ENCODE measurements at places on chromosomes 2 and 18.

- no peak for DNase-seq
These were observed 3.9 kb upstream of the PRELID3A start for GRCh38 chr18:12403601-12404506.

- no peak for DNase-seq
These were observed 342.9 kb downstream of the SUCLG1 start for GRCh38 chr2:84116143-84116542.

DNA sequence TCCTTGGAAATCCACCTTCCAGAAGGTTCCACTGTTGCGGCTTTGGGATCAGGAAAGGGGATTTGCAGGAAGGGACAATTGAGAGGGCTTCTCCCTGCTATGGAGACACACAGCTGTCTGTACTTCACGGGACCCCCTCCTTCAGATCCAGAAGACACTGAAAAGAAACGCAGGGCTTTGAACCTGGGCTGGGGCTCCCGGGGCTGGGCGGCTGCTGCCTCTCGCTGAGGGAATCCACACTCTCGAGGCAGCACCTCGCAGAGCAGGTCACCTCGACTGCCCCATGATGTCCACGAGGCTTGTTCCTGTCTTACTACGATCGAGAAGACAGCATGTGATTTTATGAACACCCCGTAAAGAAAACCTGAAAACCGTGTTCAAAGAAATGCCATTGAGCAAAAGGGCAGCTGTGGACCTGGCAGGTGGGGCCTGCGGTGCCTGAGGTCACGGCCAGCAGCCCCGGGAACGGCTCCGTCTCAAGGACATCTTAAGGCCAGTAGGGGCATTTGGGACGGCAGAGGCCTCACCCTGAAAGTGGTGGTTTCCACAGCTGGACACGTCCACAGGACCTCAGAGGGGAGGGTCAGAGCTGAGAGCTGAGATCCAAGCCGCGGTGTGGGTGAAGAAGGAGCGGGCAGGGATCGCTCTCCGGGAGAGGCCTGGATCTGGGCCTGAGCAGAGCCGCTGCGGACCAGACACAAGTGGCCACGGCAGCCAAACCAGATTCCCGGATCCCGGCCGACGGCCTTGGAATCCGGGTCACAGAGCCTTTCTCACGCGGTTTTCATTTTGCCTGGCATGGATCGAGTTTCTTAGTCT is 165.7 kb downstream of the RTP5 start:
- DNase-seq: no peak

- DNase-seq: peak; percentile 87
These were observed 44.1 kb downstream of the TRAPPC12 start for GRCh38 chr2:3423492-3424170.

DNA sequence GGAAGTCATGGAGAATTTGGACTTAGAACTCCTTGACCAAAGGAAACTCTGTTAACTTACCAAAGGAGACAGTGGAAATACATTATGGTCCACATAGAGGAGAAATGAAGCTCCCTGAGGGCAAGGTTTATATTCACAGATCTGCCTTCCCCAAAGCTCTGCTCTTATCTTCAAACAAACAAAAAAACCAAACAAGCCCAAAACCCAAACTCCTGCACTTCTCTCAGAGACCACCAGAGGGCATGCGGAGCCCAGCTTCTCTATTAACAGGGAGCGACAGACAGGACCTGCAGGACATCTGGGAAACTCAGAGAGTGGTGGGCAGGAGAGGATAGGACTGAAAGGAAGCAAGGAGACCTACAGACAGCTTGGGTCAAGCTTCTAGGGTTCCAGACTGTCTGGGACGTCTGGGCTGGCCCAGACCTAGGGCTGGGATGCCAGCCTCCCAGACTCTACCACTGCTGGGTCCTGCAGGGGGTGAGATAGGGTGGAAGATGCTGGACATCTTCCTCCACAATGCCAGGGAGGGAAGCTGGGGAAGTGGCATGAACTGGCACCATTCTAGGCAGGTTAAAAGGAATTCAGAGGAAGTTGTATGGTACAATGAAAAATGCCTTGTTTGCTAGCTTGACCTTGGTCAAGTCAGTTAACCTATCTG is 4.0 kb upstream of the WNT10A start:
- DNase-seq: peak; percentile 71

DNA sequence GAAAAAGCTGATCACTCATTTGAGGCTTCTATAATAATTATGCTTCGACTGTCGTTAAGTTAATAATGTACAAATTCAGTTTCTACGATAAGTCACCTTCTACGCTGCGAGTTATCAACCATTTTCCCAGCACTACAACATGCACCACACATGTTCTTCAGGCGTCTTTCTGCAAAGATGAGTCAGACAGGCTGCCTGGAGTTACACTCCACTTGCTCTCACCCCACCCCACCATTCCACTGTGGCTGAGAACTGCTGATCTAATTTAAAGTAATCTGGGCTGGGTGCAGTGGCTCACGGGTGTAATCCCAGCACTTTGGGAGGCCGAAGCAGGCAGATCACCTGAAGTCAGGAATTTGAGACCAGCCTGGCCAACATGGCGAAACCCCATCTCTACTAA is 218.6 kb downstream of the DYM start:
- DNase-seq: no peak

- peak; percentile 17 for DNase-seq
These were observed 273.5 kb downstream of the RNF144A start for GRCh38 chr2:7190587-7191324.

GRCh38 chr2:149744865-149745264 is 157.3 kb upstream of the MMADHC start:
- DNase-seq: no peak

DNA sequence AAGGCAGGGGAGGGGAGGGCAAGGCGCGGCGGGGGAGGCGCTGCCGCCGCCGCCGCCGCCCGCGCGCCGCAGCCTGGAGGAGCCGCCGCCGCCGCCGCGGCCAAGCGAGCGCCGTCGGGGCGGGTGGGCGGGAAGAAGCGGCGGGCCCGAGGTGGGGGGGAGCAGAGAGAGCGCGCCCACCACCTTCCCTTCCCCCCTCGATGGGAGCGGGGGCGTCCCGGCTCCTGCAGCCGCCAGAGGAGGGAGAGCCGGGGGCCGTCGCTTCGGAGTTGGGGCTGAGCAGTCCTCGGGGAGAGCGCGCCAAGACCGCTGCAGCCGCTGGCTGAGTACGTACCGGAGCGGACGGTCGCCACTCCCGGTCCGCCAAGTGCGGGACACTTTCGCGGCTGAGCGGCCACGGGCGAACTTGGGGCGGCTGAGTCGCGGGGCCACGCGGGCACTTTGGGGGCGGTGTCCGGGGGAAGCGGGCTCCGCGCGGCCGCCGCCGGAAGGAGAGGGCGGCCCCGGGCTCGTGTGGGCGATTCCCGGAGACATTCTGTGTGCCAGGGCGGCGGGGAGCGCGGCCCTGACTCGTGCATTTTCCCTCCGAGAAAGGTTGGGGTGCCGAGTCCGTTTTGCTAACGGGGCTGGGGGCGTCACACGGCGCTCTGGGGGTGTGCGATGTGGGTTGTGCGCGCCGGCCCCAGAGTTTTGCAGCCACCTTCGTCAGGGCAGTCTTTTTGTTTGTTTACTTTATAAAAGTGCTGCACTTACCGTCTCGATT is at the start of gene NAB1:
Gene NAB1, plus strand, starts transcription at position 49 of the 763 bp plus-strand sequence. CDS start 10,094 bp downstream, outside the sequence.
- no peak for DNase-seq

DNA sequence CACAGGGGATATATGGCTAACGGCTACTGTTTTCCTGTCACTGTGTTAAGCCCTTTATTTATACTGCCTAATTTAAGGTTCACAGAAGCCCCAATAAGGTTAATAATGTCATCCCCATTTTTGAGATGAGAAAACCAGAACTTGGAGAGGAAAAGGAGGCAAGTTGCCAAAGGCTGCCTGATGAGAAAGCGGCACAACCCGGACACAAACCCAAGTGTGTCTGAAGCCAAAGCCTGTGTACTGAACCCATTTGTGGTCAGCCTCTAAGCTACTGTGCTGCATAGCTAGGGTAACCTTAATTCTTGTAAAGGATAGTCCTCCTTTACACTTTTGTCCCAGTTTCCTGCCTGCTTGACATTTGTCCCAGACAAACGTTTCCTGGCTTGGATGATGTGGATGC is 954.7 kb upstream of the FANCL start:
- DNase-seq: no peak

GRCh38 chr2:30266705-30267104 is 35.4 kb downstream of the LBH start:
- DNase-seq: no peak

DNA sequence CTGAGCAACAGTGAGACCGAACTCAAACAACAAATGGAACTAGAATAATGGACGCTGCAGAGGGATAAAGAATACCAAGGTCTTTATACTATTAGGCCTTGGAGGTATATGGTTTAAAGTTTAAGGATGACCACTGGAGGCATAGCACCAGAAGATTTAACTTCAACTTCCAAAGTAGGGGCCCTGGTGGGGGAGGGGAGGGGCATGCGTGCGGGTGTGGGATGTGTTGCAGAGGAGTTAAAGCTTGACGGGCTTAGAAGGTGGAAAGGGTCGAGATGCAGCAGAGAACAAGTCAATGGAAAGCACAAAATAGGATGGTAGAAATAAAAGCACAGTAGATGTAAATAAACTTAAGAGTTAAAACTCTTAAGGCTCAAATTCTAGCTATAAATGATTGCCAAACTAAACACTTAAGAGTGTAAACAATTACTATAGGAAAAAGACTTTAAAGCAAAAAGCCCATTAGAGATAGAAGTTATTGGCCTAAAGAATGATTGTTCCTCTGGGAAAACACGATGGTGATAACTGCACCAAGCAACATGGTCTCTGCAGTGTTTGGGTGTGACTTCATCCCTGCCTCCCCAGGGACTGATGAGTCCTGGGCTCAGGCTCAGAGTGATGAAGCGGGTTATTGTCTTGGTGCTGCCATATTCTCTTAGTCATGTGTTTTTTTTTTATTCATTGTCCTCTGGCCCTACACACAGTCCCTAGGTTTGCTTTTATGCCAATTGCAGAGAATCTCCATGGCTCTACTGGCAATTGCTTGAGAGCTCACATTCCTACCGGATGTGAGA is 13.0 kb downstream of the RRM2 start:
- no peak for DNase-seq

- no peak for DNase-seq
These were observed 58.2 kb downstream of the RPRM start for GRCh38 chr2:153420394-153420793.

GRCh38 chr2:235216901-235217300 is 265.1 kb downstream of the SH3BP4 start:
- DNase-seq: no peak

DNA sequence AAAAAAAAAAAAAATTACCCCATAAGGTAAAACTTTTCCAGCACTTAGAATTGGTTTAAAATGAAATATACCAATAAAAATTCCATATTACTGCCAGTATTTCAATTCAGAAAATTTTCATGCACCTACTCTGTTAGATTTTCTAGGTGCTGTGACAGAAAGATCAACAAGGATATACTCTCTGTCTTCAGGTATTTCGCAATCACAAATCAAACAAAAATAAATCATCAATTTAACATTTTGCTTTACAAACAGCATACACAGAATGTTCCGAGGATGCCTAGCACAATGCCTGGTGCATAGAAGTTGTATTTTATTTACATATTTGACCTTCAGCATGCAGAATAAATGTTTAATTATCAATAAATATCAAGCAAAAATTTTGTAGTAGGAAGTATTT is 66.5 kb downstream of the RBBP8 start:
- no peak for DNase-seq

DNA sequence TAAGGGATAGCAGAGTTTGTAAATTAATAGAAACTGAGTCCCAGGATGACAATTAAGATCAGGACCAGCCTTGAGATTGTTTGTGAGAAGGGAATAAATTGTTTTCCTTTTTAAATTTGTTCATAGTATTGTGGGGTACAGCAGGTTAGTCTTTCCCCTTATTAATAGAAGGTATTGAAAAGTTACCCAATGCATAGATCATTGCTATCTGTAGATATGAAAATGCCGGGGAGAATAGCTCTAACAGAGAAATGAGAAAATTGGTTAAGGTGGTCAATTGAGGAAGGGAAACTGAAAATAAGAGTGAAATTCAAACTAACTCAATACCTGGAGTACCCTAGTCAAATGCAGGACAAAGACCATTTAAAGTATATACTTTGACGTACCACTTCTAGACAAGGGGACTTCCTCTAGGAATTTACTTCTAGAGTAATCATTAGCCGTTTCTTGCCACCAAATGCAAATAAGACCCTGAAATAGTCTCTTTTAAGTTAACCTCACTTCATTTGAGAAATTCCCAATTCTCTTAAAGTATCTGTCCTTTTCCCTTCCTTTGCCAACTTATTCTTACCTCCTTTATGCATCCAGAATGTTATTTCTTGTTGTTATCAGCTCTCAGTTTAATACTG is 1224.4 kb upstream of the LRRTM1 start:
- DNase-seq: no peak

DNA sequence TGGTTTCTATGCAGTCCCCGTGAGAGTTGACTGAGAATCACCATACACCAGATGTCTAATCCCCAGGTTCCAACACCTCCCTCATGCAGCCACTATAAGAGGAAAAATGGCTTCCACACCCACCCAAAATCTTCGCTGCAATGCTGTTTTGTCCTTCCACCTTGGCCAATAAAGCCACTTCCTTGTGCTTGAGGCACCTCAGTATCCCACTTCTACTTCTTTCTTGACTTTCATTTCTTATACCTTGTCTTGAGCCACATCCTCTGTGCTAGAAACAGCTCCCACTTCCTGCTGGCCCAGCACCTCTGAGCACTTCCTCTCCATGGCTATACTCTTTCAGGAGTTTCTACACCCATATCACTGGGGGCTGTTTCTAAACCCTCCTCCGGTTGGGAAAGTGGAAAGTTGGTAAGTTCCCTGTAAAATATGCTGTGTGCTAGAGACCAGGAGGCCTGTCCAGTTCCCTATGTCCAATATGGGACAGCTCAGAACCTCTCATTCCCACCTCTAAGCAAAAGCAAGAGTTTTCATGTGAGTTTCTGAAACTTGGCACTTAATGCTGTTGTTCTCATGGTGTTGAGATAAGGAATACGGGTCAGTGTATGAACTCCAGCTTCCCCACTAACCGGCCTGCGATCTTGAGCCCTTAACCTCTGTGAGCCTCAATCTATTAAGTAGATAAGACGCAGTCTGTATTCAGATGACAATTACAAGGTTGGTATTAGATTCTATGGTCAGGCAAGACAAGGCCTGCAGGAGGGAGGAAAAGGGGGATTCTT is 209.1 kb upstream of the ID2 start:
- DNase-seq: no peak

DNA sequence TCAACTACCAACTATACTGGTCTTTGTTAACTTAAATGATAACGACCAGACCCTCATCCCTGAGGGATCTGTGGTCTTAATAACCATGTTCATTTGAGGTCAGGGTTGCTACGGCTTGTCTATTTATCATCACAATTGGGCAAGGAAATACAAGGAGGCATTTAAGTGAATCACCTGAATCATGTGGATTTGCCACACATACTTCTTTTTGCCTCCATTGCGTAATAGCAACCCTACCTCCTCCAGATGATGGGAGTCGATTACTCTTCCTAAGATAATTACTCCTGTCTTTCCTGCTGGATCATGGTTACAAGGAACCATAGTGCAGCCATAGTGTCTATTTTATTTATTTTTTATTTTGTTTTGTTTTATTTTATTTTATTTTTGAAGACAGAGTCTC is 42.2 kb downstream of the TAF4B start:
- no peak for DNase-seq

- no peak for DNase-seq
These were observed 256.9 kb upstream of the DPP10 start for GRCh38 chr2:114185501-114185900.
